Fibroblast of skin of abdomen (primary cell): ENCODE measurements at places on chromosomes 2 and 18.

- DNase-seq, result no peak
Observed at GRCh38 chr2:239114616-239115265, 266.9 kb downstream of the TWIST2 start.

DNA sequence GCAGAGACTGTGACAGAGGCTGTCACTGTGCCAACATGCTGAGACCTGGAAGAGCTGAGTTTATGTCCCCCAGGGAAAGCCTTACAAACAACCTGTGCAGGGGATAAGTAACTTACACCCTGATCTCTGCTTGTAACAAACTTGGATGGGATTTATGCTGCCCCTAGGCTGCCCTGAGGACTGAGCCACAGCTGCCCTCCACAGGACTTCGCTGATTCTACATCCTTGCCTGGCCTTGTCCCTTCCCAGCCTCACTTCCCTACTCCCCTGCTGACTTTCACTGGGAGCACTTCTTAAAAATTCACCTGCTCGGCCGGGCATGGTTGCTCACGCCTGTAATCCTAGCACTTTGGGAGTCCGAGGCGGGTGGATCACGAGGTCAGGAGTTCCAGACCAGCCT is 45.9 kb upstream of the ASAP2 start:
- no peak for DNase-seq

- DNase-seq, result peak; percentile 91
Observed at GRCh38 chr18:68427951-68428401, 286.9 kb downstream of the TMX3 start.

DNA sequence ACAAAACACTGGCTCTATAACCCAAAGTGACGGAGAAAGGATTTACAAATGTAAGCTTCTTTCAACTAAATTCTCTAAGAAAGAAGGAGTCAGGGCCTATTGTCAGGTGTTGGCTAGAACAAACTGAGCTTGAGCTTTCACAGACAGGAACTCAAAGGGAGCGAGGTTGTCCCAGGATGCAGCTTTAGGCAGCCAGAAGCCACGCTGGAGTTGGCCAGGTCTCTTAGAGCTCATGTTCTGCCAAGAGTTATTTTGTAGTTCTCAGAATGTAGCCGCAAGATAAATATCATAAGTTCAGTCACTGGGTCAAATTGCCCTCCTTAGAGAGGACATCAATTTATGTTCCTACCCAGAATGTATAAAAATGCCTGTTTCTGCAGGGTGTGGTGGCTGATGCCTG is 54.1 kb upstream of the GREB1L start:
- DNase-seq, result no peak

GRCh38 chr18:26780520-26781325 is 84.8 kb downstream of the AQP4 start:
- DNase-seq, result no peak

GRCh38 chr2:169623235-169623634 is 39.1 kb downstream of the PPIG start:
- DNase-seq, result no peak

DNA sequence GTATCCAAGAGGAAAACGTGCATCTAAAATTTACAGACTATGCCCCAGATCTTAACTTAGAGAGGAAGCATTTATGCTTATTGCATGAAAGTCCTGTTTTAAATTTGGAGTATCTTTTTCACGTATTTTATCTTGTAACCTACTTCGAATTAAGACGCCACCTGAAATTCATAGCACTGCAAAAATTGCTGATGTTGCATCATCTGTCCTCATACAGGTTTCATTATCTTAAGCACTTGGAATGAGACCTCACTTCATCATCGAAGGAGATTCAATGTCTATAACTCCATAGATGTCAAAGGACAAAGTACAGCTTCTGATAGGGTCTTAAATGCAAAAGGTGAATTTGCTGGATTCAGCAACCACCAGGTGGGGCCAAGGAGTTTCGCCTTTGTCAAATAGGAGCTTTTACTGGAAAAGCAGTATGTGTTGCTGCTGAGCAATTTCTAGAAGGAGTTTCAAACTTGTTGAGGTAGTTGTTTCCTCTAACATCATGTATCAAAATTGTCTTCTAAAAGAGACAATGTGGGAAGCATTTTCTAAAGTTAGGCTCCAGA is 106.4 kb upstream of the CCDC85A start:
- peak; percentile 5 for DNase-seq

DNA sequence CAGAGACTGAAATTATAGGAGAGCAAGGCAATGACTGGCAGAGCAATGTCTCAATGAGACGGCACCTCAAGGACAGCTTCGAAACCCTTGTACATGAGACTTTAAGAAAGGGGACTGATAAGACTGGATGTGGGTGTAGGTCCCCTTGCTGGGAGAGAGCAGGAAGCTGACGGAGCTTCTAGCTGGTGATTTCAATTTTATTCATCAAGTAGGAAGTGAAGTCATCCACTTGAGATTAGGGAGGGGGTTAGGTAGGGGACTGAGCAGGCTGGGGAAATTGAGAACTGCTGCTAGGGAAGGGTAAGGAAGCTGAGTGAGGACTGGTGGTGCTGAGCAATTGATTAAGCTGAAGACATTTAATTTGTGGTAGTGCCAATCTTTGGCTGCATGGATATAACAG is 99.5 kb upstream of the ITGB6 start:
- DNase-seq, result no peak

DNA sequence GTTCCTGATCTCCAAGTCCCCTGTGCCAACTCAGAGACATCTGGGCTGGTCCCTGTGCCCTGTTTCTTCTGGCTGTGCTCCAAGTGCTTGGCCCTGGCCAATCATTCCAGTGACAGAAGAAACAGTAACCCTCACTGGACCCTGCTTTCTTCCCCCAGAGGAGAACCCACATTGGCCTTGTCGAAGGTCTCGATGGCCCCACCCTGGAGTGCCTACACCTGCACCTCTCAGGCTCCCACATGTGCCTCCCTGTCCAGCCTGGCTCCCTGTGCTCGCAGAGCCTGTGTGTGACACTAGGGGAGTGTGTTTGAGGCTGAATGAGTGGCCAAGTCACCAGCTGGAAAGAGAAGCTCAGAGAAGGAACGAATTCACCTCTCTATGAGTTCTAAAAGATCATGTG is 5.9 kb upstream of the MAL start:
- DNase-seq, result no peak

- no peak for DNase-seq
Observed at GRCh38 chr2:28150236-28150915, 242.3 kb upstream of the FOSL2 start.

GRCh38 chr2:28375236-28375635 is 17.4 kb upstream of the FOSL2 start:
- DNase-seq, result no peak

- no peak for DNase-seq
Observed at GRCh38 chr2:237782181-237782580, 16.4 kb upstream of the RBM44 start.

DNA sequence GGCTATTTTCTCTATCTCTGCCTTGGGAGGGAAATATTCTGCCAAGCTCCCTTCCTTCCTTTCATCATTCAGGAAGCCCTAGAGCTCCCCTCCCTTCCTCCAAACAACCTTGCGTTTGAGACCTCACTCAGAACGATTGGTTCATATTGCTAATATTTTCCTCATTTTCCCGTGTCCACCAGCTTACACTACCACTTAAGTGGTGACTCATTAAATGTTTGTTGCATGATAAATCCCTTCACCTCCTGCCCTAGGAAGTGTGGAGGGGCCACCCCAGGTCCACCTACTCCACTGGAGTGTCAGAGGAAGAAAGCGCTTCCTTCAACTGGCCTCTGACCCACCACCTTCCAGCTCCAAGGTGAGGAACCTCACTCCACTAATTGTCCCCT is 2.3 kb upstream of the LPIN2 start:
- peak; percentile 67 for DNase-seq

GRCh38 chr2:152500772-152501171 is 165.8 kb downstream of the FMNL2 start:
- no peak for DNase-seq

GRCh38 chr2:26487192-26487591 is 9.3 kb upstream of the OTOF start:
- DNase-seq, result no peak

GRCh38 chr2:70525032-70525431 is 28.6 kb downstream of the TGFA start:
- DNase-seq, result no peak

GRCh38 chr2:19855542-19856431 is 46.0 kb downstream of the TTC32 start:
- no peak for DNase-seq

- peak; percentile 31 for DNase-seq
Observed at GRCh38 chr2:45845566-45845965, 194.1 kb downstream of the PRKCE start.

DNA sequence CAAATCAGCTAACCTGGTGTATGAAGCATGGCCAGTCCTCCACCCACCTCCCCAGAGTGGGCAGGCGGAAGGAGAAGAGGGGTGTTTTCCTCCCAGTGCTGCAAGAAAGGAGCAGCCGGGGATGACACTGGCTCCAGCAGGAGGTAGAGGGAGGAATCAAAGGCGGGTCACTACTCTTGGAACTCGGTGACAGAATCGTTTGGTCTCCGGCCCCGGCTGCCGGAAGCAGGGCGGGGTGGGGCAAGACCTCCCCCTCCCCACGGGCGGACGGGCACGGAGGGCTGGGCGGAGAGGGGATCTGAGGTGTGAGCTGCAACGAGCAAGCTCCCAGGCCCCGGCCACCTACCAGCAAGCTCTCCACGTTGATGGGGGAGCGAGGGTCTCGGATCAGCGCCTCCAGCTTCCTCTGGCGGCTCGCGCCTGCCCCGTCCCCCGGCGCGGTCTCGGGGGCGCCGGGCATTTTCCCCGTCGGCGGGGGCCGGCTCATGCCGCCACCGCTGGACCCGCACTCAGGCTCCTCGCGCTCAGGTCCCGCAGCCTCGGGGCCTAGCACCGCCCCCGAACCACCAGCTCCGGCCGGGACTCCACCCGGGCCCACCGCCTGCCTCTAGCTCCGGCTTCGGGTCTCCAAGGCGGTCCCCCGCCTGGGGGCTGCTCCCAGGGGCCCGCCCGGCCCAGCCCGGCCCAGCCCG is 640 bp downstream of the ROCK2 start:
- peak; percentile 12 for DNase-seq

DNA sequence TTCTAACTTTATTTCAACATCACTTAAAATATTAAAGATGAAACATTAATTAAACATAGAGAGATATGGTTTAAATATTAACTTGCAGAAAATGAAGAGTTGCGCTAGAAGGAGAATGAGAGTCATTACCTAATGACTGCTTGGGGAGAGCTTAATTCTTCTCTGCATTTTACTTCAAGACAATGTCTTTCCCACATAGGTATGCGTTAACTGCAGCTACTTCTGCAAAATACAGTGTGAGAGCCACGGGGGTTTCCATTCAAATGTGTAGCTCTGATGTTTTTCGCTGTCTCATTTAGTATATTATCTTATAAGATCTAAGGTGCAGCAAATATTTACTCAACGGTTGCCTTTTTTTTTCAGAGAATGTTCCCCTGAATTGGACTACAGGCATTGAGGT is 126.7 kb downstream of the TMX3 start:
- DNase-seq, result no peak

- DNase-seq, result no peak
Observed at GRCh38 chr2:192578780-192579179, 384.0 kb upstream of the TMEFF2 start.

- no peak for DNase-seq
Observed at GRCh38 chr2:143675021-143675420, 545.8 kb downstream of the ARHGAP15 start.

DNA sequence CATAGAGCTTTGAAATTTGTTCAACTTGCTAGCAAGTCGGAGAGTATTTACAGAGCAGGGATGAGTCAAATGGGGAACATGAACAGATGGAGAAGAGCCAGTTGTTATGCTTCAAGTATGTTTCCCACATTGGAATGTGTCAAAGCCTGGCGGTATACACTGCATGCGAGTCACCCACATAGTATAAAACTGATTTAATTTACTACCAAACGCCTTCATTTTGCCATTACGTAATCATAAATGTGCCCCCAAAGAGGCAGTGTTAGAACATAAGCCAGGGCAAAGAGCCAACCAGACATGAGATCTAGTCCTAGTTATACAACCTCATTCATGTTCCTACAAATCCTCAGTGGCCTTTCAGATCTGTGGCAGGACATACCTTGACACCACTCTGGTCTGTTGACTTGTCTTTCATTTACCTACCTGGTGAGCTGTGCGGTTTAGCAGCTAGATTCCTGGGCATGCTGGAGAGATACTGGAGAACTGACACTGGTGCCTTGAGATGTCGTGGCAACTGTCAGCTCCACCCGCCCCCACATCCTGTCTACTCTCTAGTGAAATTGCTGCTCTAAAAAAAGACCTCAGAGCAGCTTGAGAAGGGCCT is 21.7 kb upstream of the NRP2 start:
- DNase-seq, result peak; percentile 98

- no peak for DNase-seq
Observed at GRCh38 chr2:48328942-48329723, 200.8 kb upstream of the STON1 start.

GRCh38 chr2:20186078-20186854 is 38.7 kb downstream of the SDC1 start:
- DNase-seq, result peak; percentile 49

DNA sequence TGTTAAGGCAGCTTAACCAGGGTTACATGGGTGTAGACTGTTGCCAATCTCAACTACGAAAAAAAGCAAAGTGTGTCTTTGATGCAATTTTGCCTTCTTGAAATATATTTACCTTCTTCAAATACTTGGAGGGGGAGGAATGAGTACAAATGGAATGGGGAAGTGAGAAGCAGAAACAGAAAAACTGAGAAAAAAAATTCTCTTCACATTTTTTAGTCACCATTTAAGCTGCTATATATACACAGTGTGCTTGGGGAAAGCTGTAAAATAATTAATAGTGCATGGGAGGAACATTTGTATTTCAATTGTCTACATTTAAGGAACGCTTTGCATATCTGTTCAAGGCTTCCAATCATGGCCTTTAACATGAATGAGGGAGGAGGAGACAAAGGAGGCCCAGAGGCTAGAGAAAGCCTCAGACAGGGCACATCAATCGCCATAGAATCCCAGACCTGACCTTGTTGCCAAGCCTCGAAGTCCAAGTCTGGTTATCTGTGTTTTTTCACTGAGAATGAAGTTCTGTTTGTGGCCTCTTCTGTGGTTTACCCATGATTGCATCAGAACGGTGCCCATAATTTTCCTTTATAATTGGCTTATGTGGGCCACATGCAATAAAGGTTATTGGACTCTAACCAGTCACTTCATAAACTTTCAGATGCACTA is 158.6 kb downstream of the PIK3C3 start:
- DNase-seq, result peak; percentile 74
